ENCODE measurements at places on chromosomes 6 and 20.

- no peak for DNase-seq
Observed at GRCh38 chr6:164753517-164753916, 555.9 kb downstream of the C6orf118 start.

- no peak for DNase-seq
Observed at GRCh38 chr20:34562641-34563040, 4.1 kb downstream of the MAP1LC3A start.

DNA sequence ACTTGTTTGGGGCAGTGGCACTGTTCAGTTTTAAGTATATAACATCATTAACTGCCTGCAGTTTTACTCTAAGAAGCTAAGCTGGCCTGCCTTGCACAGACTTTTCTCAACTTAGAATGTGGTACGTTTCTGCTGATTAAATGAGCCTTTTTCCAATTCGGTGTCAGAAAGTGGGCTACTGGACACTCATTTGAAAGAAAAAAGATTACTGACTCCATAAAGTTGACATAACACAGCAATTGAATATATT lies 2.1 kb downstream of the ZMYND8 start:
- no peak for DNase-seq

DNA sequence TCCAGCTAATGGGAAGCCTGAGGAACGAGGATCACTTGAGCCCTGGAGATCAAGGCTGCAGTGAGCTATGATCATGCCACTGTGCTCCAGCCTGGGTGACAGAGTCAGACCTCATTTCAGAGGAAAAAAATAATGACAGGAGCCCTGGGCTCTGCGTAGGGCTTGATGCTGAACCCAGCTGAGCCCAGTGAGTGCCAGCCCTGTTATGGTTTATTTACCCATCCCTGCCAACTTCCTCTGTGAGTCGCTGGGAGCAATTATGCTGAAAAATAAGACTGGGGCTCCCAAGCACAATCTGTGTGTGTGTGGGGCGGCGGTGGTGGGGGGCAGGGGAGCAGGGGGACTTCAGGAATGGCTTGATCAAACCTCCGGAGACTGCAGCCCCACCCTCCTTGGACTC lies 75.9 kb upstream of the PMEPA1 start:
- DNase-seq = peak; percentile 4

DNA sequence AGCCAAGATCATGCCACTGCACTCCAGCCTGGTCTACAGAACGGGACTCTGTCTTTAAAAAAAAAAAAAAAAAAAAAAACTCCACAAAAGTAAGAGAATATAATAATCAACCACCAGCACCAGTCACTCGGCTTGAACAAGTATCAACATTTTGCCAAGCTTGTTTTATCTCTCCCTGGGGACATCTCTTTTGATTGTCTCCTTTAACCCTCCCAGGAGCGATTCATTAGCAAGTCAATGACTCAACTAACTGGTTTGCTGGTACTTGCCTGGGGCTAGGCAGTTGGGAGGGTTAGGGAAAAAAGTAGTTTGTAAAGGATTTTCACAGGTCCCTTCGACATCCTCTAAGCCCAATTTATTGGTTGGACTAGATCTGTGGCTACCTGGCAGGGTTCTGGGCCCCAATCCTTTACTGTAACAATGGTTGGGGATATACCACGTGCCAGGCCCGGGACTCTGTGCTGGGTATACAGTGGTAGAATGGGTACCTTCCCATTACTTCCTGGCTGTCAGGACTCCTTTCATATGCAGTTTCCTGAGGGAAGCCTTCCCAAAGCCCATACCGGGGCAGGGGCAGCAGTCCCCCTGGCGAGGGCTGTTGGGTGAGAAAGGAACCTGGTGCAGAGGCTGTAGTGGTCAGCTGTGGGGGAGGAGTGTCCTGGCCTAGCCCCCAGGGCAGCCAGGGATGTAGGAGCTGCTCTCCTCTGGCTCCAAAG lies 12.2 kb downstream of the TGIF2 start:
- no peak for DNase-seq

- DNase-seq = no peak
Observed at GRCh38 chr6:53426667-53427270, 78.0 kb upstream of the ELOVL5 start.

DNA sequence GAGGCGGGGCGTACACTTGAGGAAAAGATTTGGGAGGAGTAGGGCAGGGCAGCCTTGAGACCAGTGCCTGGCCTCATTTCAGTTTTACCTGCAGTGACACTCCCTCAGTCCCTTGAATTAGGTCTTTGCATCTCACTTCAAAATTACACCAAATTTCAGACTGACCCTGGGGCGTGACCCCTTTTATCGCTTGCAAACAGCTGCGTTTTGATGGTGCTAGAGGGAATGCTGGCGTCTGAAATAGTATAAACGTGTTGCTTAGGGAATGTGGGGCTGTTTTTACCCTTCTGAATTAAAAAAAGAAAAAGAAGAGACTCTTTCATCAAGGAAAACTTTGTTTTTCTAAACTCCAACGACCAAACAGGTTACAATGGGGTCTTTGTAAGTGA lies 21.0 kb downstream of the COL9A1 start:
- no peak for DNase-seq

- no peak for DNase-seq
Observed at GRCh38 chr20:50545126-50545525, 34.9 kb downstream of the PTPN1 start.

- no peak for DNase-seq
Observed at GRCh38 chr20:17169585-17170136, 57.2 kb upstream of the PCSK2 start.

- peak; percentile 51 for DNase-seq
Observed at GRCh38 chr6:123804014-123804786, 535 bp downstream of the NKAIN2 start.

- DNase-seq = no peak
Observed at GRCh38 chr6:101079696-101080270, 198.7 kb upstream of the ASCC3 start.

GRCh38 chr6:158854214-158855101 lies 35.3 kb upstream of the EZR start:
- no peak for DNase-seq

DNA sequence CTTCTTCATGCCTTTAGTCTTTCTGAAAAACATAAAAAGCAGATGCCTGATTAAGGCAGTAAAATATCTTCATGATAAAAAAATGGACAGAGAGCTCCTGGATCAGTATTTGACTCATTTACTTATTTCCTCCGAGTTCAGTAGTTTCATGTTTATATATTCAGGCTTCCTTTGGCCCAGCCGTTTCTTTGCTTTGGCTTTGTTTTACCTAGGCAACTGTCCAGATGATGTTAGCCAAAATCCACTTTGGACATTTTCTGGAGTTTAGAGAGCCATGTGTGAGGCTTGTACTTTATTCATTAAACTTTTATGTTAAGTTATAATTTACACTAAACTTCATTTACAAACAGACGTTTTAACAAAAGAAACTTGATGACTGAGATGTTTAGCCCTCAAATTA lies 307.1 kb upstream of the RSPO3 start:
- peak; percentile 74 for DNase-seq

DNA sequence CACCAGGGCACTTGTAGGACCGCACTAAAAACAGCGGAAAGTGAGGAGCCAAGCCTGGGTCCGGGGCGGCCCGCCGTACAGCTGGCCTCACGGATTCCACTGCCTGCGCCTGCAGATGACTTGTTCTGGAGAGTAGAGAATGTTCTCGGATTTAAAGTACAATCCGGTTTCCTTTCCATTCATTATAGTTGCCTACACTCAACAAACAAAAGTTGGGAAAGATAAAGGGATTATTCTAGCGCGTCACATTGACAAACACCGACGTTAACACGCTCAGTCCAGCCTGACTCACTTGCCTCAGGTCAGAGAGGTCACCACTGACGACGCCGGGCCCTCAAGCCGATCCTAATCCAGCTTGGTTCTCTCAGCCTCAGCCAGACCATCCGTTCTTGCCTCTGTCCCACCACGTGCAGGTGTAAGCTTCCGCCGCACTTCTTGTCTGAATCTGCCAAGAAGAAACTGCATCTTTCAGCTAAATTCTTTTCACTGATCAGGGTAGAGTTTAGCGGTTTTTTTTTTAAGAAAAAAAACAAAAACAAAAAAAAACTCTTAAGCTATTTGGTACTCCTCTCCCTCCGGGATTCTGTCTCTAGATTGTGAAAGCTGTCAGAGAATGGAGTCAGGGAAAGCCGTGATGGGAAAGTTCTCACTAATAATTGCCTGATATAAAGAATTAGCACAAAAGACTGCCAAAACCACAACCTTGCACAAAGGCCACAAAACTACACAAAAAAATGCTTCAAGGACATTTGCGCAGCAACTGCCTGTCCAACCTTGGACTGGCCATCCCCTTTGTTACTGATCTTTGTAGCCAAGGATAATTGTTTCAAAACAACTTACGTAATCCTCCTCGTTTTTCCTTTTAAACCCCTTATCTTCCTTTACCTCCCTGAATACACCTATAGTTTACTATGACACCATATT lies 1.1 kb upstream of the PHF10 start:
- DNase-seq = peak; percentile 71

DNA sequence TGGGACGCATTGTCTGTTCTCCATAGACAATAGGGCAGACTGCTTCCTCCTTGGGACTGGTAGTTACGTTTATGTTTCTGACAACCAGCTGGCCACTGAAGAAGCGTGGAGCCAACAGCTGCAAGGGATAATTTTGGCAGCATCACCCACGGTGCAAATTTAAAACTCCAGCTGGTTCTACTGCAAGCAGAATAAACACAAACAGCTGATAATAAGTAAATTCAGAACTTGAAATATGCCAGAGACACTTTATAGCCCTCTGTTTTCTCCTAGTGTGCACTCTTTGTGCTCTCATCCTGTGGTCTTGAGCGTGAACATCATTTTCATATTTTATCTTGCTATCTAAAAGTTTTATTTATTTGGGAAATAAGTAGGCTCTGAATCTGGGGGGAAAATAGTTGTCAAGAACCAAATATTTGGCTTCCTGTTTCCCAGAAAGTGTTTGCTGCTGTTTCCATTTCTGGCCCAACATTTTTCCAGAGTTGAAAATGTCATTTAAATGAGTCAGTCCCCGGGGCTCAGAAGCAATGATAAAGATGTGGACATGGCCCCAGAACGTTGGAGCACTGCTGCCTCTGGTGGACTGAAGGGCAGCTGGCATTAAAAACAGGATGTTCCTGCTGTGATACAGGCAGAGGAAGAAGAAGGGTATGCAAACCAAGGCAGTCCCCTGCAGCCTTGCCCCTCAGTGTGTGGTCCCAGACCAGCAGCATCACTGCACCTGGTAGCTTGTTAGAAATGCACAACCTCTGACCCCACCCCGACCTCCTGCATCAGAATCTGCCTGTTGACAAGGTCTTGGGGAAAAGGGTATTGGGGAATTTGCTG lies 12.5 kb upstream of the THBD start:
- peak; percentile 97 for DNase-seq

GRCh38 chr6:36867471-36868224 lies 7.0 kb downstream of the PPIL1 start:
- no peak for DNase-seq

DNA sequence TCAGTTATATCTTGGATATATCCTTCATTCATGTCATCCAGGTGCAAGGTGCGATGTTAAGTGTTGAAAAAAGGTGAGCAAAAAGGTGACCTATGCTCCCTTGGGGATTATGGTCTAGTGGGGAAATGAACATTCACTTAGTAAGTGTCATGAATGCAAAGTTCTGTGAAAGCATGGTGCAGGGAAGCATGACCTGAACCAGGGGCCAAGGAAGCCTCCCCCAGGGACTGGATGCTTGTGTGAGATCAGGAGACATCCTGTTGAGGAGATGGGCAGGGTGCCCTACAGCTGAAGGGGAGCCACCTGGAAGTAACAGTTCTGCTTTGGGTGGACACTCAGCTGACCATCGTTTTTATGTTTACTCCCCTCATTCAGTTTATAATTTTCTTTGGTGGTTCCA lies 179.5 kb downstream of the SYNDIG1 start:
- no peak for DNase-seq

DNA sequence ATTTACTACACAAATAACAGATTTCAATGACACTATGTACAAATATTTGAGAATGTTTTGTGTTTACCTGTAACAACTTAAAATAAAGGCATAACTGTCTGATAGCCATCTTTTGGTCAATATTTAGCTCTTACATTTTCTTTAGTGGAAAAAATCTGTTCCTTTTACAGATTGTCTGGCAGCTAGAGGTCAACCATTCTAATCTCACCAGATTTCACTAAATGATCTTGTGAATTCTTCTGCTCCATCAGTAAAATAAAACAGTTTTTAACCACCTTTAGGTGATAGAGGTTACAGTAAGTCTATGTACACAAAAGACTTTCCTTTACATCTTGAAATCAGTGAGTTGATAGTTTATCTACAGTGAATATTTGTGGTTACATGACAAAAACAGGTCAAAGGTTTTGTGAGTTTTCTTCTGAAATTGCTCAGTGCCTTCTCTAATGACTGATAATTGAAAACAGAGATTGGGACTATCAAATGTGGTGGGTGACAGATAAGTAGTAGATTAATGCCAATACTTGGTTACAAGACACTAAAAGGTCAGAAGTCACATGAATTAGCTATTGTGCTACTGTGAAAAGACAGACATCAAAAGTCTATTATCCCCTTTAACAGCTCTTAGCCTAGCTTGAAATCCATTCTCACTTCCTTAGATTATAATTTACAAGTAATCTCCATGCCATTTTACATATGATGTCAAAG lies 47.4 kb downstream of the BMP5 start:
- no peak for DNase-seq

GRCh38 chr6:23873161-23873560 lies 252.9 kb upstream of the NRSN1 start:
- no peak for DNase-seq

- DNase-seq = no peak
Observed at GRCh38 chr20:57025666-57026224, 240.7 kb downstream of the BMP7 start.

GRCh38 chr6:97524811-97525210 lies 241.8 kb upstream of the MMS22L start:
- peak; percentile 6 for DNase-seq

DNA sequence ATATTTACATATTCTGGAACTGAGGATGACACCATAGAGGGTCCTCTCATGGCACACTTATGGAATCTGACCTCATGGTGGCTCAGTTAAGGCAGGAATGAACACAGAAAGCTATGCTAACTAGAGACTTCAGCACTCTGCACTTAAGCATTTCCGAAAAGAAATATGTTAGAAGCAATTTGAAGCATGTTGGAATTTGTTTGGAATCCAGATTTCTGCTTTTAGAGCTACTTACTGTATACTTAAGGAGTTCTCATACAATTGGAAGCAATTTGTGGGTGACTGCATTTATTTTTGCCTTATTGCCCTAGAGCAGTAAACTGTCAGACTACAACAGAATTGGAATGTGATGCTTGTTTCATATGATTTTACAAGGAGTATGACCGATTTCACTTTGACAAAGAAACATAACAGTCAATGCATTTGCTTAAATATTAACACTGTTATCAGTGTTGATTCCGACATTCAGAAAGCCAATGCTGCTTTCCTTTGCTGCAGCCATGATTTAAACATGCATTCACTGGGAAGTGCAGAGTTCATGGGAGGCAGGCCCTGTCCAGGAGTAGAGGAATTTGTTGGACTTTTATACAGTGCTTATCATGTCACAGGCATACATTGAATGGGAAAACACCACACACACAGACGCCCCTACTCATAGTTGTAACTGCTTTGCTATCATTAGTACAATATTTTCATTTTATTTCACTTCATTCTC lies 244.4 kb downstream of the SAMD5 start:
- peak; percentile 59 for DNase-seq

- DNase-seq = no peak
Observed at GRCh38 chr20:48795732-48796131, 32.1 kb downstream of the PREX1 start.

GRCh38 chr6:53793318-53794136 lies 1.3 kb upstream of the LRRC1 start:
- DNase-seq = peak; percentile 70

GRCh38 chr6:36774331-36774730 lies 64.9 kb downstream of the CPNE5 start:
- DNase-seq = no peak

GRCh38 chr6:110996691-110997090 lies 14.9 kb downstream of the RPF2 start:
- no peak for DNase-seq

Data from lung (tissue), 17 donors.